ENCODE measurements at places on chromosomes 13 and 19.

- DNase-seq, result no peak
Measured at GRCh38 chr19:33463199-33463598, 58.4 kb downstream of the PEPD start.

DNA sequence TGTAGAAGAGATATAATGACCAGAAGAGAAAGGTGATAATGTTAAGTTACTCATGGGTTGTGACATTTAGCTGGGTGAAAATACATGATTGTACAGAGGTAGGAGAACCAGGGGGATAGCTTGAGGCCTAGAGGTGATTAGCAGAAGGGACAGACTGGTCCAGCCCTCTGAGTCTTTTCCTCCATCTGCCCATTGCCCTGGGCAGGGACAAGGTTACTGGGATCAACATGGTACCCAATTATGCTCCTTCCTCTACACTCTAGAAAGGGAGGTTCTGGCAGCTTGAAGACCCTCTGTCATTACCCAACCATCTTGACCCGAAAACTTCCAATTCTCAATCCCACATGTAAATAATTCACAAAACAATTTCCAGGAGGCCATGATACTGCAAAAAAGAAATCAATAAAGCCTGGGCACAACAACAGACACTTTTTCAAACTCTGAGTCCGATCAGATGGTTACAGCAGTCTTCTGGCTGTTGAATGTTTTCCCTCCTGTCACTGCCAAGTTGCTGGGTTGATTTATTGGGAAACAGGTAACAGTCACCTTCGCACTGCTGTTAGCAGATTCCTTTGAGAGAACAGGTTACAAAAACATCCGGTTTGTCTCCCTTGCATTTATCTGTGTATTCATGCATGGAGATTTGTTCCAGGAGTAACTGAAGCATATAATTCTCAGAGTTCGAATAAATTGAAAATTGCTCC is 239.1 kb upstream of the HTR2A start:
- DNase-seq, result no peak

DNA sequence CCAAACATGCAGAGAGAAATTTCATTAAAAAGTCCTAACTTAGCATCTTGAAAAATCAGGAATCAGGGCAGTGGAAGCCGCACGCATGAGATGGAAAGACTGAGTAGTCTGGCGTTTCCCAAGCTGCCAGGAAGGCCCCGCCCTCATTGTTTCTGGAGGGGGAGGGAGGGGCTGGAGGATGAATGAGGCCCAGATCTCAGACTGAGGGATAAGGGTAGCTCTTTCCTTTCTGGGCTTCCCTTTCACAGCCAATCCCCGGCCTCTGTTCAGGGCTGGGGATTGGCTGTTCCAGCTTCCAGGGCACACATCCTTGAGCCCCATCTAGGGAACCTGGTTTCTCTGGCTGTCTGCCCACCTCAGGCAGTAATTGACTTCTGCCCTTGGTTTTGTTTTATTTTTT is 7.3 kb downstream of the C19orf53 start:
- DNase-seq, result no peak

- no peak for DNase-seq
Measured at GRCh38 chr13:110213461-110214074, 93.4 kb downstream of the COL4A1 start.

GRCh38 chr13:31131470-31131961 is 30.2 kb downstream of the HSPH1 start:
- DNase-seq, result no peak

- no peak for DNase-seq
Measured at GRCh38 chr19:55581823-55582223, 1.2 kb upstream of the ZNF579 start.

DNA sequence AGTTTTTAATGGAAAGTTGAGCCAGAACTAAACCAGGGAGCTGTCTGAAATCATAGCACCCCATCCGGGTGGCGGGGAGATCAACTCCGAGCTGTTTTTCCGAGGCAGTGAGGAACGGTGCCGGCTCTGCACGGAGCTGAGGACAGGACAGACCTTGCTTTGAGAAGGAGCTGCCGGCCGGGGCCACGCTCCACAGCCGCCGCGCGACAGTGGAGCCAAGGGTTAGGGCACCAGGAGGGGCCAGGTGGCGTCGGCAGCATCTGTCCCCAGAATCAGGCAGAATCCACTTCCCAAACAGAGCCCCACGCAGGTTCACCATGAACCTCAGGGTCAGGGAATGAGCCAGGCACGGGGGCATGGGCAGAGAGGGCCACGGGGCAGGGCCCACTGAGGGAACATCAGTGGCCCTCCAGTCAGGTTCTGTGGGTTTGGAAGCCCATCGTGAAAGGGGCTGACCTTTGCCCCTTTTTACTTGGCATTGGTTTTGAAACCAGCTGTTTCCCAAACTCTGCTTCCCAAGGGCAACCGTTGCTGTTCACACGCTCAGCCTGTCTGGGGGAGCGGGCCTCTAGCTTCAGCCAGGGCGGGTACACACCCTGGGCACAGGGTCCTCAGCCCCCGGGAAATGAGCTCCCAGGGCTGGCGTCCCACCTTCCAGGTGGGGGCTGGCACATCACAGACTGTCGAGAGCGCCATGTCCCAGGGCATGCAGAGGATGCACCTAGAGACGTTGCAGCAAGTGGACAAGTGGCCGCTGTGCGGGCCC is 18.1 kb downstream of the PEX11G start:
- no peak for DNase-seq

- DNase-seq, result no peak
Measured at GRCh38 chr13:20616059-20616797, 49.3 kb downstream of the IFT88 start.

GRCh38 chr13:88303157-88303556 is 632.0 kb downstream of the SLITRK5 start:
- DNase-seq, result no peak

- DNase-seq, result no peak
Measured at GRCh38 chr19:35262101-35262761, 6.5 kb upstream of the USF2 start.

- DNase-seq, result no peak
Measured at GRCh38 chr19:10991521-10992081, 30.8 kb downstream of the SMARCA4 start.

GRCh38 chr19:55546011-55546410 is 668 bp upstream of the SBK3 start:
- DNase-seq, result no peak

DNA sequence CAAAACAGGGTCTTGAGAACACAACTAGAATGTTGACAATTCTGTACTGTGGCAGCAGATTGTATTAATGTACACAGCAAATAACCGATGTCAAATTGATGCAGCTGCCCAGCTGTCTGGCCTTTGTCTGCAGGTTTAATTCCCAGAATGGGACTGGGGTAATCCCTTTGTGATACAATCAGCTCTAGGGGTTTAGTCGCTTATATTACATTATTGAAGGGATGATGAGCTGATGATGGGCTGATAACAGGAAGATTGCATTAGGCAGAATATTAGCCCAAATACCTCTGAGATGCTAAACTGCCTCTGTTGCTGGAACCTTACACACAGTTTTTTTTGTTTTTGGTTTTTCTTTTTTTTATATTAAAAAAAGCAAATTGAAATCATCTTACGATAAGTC is 265.0 kb downstream of the RBM26 start:
- no peak for DNase-seq

DNA sequence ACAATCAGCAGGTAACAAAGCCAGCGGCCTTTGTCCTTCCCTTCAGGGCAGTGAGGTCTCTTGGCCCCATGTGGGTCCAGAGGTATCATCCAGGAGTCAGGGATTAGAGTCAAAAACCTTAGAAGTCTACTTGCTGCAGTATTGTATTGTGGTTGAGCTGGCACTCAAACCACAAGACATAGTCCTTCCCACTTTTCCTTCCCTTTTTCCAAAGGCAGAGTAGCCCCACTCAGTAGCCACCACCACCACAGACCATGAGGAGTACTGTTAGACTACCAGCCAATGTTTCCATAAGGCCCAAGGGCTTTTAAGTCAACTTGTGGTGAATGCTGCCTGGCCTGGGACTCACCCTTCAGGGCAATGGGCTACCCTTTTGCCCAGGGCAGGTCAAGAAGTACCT is 27.1 kb upstream of the CCNA1 start:
- no peak for DNase-seq

DNA sequence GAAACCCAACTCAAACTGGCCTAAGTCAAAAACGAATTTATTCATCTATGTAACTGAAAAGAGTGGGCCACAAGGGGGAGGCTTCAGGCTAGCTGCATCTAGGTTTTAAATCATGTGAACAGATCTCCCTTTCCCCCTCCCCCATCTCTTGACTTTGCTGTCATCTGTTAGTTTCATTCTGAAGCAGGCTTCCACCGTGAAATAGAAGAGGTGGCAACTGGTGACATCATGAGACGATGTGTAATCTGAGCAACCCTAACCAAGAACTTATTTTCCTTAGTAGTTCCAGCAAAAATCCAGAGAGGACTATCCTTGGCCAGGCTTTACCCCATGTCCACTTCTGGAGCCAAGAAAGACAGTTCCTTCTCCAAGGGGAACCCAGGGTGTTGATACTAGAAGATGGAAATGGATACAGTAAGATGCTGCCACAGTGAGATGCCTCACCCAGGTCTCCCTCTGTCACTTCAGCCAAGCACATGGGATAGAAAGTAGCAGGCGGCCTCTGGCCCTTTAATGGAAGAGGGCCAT is 9.4 kb downstream of the SAMD4B start:
- DNase-seq, result no peak

DNA sequence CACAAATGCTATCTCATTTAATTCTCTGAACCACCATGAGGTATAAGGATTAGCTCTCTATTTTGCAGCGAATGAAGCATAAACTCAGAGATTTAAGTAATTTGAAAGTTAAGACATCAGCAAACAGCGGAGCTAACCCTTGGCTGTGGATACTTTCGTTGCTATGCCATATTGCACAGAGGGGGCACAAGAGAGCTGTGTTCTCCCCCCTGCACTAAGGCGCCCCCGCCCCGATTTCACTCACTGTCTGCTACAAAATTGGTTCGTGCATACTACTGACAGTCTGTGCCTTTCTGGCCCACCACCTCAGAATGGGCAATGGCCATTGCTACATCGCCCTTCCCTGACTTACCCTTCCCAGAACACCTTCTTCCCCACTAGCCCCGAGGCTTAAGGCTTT is 105.7 kb upstream of the OBI1 start:
- DNase-seq, result no peak

- DNase-seq, result no peak
Measured at GRCh38 chr13:60348097-60348496, 48.9 kb upstream of the TDRD3 start.

DNA sequence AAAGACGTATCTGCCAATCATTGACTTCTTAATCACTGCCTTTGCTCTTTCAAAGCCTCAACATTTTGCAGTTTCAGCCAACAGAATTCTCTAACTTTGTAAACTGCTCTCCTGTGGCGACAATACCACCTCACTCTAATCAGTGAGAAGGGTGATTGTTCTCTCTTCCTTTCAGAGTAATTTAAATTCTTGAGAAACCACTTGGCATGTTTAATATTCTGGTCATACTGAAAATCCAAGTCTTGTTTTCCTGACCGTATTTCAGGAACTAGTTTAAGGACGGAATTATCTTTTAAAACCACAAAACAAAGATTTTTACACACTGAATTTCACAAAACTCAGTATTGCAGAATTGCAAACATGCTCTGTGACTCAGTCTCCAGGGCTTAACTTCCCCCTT is 5.2 kb upstream of the CDC16 start:
- no peak for DNase-seq

- DNase-seq, result no peak
Measured at GRCh38 chr13:85997587-85997986, 198.4 kb upstream of the SLITRK6 start.

- no peak for DNase-seq
Measured at GRCh38 chr13:35768551-35768950, 292.1 kb upstream of the MAB21L1 start.

DNA sequence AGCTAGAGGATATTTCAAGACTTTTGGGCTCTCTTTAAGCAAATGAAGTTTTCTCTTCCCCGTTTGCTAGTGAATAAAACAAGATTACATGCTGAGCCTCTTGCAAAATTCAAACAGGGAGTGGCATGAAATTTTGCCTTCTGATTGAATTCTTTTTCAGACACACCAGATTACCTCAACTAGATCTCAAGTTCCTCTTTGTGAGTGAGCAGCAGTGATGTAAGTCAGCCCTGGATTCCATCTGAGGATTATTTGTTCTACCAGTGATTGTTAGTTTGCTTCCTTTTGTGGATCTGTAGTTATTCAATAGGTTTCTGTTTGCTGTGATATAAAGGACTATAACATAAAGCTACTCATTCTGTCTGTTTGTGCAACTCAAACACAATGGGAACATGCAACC is 407.7 kb downstream of the LMO7 start:
- DNase-seq, result no peak

DNA sequence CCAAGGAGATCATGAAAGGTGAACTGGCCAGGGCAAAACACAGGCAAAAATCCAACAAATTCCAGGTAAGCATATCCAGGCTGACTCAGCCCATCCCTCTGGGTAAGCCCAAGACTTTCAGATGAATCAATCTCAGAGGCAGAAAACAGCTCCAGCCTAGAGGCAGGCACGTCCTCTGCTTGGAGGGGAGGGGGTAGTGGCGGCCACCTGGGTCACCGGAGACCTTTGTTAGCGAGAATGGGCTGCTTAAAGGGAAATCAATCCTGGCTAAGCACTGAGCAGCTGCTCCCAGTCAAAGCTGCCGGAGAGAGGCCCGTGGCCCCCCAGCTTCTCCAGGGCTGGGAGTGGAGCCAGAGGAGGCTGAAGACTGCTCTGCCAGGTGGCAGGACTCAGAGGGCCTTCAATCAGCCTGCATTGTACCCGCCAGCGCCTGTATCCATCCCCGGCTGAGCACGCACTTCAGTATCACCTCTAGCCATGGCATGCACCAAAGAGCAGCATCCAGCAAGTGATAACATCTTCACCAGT is 48.2 kb downstream of the PIN1 start:
- DNase-seq, result no peak

DNA sequence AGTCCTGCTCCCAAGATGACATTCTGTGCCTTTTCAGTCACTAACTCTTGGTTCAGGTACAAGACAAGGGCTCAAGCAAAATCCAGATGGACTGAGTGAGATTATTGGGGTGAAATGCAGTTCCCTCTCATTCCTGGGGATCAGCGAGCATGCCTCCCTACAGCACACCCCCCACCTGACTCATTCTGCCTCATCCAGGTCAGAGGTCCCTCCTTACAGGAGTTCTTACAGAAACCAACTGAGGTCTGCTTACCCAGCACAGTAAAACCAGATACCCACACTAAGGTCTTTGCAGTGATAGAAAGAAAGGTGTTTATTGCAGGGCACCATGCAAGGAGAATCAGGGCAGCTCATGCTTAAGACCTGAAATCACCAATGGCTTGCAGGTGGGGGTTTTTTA is 21.6 kb upstream of the MRI1 start:
- DNase-seq, result no peak

- no peak for DNase-seq
Measured at GRCh38 chr19:49114630-49115363, 627 bp downstream of the LIN7B start.

- DNase-seq, result no peak
Measured at GRCh38 chr13:46795321-46795720, 1.6 kb downstream of the ESD start.
